Muscle of leg (tissue), 16 donors: ENCODE measurements at places on chromosomes 5 and 9.

GRCh38 chr9:105232207-105232606, 12.2 kb upstream of the SLC44A1 start:
- no peaks in the 10 kb centered on the region for H3K4me1 ChIP-seq
- no peaks in the 10 kb centered on the region for H3K36me3 ChIP-seq
- no peak overlapping the region for H3K27ac ChIP-seq
- H3K27me3 ChIP-seq: no peaks in the 10 kb centered on the region

GRCh38 chr5:50655810-50656205, 10.6 kb upstream of the PARP8 start:
- H3K4me3 ChIP-seq: no peak overlapping the region
- no peaks in the 10 kb centered on the region for H3K4me1 ChIP-seq
- H3K27me3 ChIP-seq: no peaks in the 10 kb centered on the region
- no peak for DNase-seq
- no peaks in the 10 kb centered on the region for H3K36me3 ChIP-seq

DNA sequence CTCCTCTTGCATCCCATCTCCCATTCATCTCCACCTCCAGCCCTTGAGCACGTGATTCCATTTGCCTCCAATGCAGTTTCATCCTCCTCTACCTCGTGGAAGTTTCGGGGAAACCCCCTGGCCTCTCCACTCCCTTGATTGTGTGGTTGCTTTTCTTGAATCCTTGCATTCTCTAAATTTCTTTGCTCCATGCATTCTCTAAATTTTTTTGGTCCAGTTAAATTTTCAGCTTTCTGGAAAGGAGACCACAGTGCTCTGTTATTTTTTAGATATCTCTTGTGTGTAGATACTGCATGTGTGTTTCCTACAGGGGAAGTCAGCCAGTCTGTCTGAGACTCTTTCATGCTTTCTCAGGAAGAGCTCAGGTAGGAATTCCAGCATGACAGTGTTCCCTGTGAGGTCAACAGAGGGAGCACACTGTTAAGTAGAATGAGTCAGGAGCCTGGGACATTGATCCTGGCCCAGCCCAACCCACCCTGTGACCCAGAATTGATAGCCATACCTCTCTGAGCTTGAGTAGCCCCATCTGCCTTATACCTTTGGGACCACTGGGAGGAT, 52.8 kb downstream of the AMBP start:
- no peak overlapping the region for H3K4me3 ChIP-seq
- H3K27ac ChIP-seq: no peak overlapping the region
- H3K36me3 ChIP-seq: peaks cover 43% of the 10 kb centered on the region
- no peaks in the 10 kb centered on the region for H3K27me3 ChIP-seq
- peaks cover 16% of the 10 kb centered on the region for H3K4me1 ChIP-seq

DNA sequence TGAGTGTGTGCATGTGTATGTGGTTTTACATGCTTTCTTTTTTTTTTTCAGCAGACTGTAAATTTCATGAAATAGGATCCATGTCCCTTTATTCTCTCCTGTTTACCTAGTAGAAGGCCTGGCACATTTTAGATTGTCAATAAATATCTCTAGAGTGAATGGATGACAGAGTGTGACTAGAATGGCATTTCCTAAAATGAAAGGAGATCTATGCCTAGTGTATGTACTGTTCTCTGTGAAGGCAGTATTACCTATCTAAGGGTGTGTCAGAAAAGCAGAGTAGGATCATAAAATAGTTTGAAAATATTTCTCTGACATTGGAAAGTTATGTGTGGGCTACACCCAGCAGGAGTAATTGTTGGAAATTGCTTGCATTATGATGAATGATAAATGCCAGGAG, 1876.0 kb upstream of the C9orf72 start:
- no peaks in the 10 kb centered on the region for H3K36me3 ChIP-seq
- H3K27me3 ChIP-seq: no peaks in the 10 kb centered on the region
- H3K4me3 ChIP-seq: no peak overlapping the region
- H3K27ac ChIP-seq: no peak overlapping the region

- peaks cover 5% of the 10 kb centered on the region for H3K36me3 ChIP-seq
- no peaks in the 10 kb centered on the region for H3K27me3 ChIP-seq
- H3K4me3 ChIP-seq: no peak overlapping the region
- no peak for DNase-seq
- no peak overlapping the region for H3K27ac ChIP-seq
Observed at GRCh38 chr9:77892171-77892570, 139.4 kb downstream of the GNAQ start.

GRCh38 chr9:83934569-83935275, 13.5 kb upstream of the KIF27 start:
- peaks cover 2% of the 10 kb centered on the region for H3K4me1 ChIP-seq
- no peak overlapping the region for H3K4me3 ChIP-seq

- H3K4me1 ChIP-seq: peaks cover 6% of the 10 kb centered on the region
- peaks cover 2% of the 10 kb centered on the region for H3K27me3 ChIP-seq
- DNase-seq: no peak
- no peak overlapping the region for H3K4me3 ChIP-seq
- no peak overlapping the region for H3K27ac ChIP-seq
Observed at GRCh38 chr5:133200256-133200655, 148.4 kb downstream of the HSPA4 start.

- H3K4me3 ChIP-seq: no peak overlapping the region
- H3K4me1 ChIP-seq: peaks cover 2% of the 10 kb centered on the region
- H3K36me3 ChIP-seq: no peaks in the 10 kb centered on the region
Observed at GRCh38 chr9:86828631-86829030, 118.7 kb downstream of the GAS1 start.

GRCh38 chr5:119339965-119340364, 15.9 kb upstream of the TNFAIP8 start:
- H3K27ac ChIP-seq: no peak overlapping the region
- no peak overlapping the region for H3K4me3 ChIP-seq
- H3K4me1 ChIP-seq: peaks cover 3% of the 10 kb centered on the region
- no peaks in the 10 kb centered on the region for H3K36me3 ChIP-seq
- no peaks in the 10 kb centered on the region for H3K27me3 ChIP-seq

DNA sequence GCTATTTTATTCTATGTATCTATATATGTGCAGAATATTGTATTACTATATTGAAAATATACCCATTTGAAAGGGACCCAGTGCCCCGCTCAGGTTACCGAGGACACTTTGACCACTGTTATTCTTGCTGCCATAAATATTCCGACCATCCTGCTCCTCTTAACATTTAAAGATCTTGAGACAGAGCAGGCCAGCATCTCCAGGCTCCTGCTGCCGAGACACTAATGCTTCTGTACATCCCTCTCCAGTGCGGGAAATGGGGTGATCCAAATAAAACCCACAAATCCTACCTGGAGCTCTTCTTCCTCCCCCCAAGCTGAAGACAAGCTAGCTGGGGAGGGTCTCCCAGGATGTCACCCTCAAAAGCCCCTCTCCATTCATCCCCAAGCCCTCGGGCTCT, 3.9 kb downstream of the SH3PXD2B start:
- DNase-seq: no peak
- no peak overlapping the region for H3K27ac ChIP-seq
- peaks cover 22% of the 10 kb centered on the region for H3K36me3 ChIP-seq
- no peak overlapping the region for H3K4me3 ChIP-seq

GRCh38 chr9:110255463-110256379, 586 bp downstream of the TXN start:
- no peaks in the 10 kb centered on the region for H3K36me3 ChIP-seq
- peak overlapping the region; percentile 91 for H3K4me3 ChIP-seq
- peaks cover 17% of the 10 kb centered on the region for H3K4me1 ChIP-seq
- peak overlapping the region; percentile 90 for H3K27ac ChIP-seq

GRCh38 chr9:122975196-122975595, 34.4 kb downstream of the RABGAP1 start:
- no peak for DNase-seq
- no peaks in the 10 kb centered on the region for H3K27me3 ChIP-seq
- peaks cover 6% of the 10 kb centered on the region for H3K36me3 ChIP-seq

DNA sequence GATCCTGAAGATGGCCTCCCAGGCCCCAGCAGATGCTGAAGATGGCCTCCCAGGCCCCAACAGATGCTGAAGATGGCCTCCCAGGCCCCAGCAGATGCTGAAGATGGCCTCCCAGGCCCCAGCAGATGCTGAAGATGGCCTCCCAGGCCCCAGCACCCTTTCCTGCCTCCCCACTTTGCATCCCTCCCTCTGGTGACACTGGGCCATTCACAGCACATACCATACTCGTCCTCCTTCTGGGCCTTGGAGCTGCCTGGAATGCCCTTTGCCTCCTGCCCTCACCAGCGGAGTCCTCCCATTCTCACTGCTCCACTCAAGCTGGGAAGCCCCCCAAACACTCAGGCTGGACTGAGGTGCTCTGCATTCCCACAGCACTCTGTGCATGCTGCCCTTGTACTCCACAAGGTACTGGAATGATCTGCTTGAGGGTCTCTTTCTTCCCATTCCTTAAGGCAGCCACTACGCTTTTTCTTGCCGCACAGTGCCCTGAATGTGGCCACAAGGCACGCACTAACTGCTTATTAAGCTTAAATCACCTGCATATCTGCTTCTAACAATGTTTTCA, 550.0 kb downstream of the BNC2 start:
- H3K4me3 ChIP-seq: no peak overlapping the region
- no peak for DNase-seq
- H3K27ac ChIP-seq: no peak overlapping the region
- H3K36me3 ChIP-seq: no peaks in the 10 kb centered on the region

- no peak overlapping the region for H3K27ac ChIP-seq
- no peaks in the 10 kb centered on the region for H3K27me3 ChIP-seq
- DNase-seq: no peak
- no peaks in the 10 kb centered on the region for H3K4me1 ChIP-seq
- no peaks in the 10 kb centered on the region for H3K36me3 ChIP-seq
Observed at GRCh38 chr9:137892424-137893191, 15.0 kb downstream of the CACNA1B start.

DNA sequence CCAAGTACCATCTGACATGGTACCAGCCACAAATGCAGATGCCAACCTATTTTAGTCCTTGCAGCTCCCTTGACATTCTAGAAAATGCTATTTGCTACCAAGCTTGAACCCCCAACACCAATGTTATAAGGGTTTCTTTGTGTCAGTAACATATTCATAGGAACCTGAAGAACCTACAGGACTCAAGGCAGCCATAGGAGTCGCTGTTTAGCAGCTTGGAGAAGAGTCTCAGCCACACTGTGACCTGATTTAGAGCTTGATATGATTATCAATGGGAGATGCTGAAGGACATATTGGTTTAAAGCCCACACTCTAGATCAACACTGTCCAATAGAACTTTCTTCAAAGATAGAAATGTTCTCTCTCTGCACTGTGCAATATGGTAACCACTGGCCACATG, 6.4 kb upstream of the ZFR start:
- H3K4me1 ChIP-seq: no peaks in the 10 kb centered on the region
- H3K27ac ChIP-seq: no peak overlapping the region
- H3K4me3 ChIP-seq: no peak overlapping the region
- H3K27me3 ChIP-seq: peaks cover 2% of the 10 kb centered on the region

GRCh38 chr5:75037106-75037505, 15.3 kb downstream of the GCNT4 start:
- no peaks in the 10 kb centered on the region for H3K27me3 ChIP-seq
- H3K36me3 ChIP-seq: no peaks in the 10 kb centered on the region
- H3K4me1 ChIP-seq: no peaks in the 10 kb centered on the region
- no peak for DNase-seq
- H3K4me3 ChIP-seq: no peak overlapping the region

DNA sequence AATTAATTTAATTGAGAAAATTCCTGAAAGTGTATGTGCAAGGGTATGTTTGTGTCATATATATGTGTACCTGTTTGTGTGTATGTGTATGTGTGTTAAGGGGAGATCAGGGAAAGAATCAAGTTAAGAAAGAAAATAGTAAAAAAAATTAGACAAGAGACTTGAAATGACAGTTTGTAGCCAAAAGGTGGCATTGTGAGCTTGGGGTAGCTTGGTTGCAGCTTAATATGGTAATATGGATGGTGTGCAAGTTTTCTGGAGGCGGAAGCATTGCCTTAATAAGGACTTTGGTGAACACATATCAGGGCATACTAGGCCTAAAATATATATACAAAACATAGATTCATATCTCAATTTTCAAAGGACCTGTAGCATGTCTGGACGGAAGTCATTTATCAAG, 129.9 kb downstream of the INSYN2B start:
- no peaks in the 10 kb centered on the region for H3K27me3 ChIP-seq
- no peaks in the 10 kb centered on the region for H3K4me1 ChIP-seq
- no peaks in the 10 kb centered on the region for H3K36me3 ChIP-seq
- no peak overlapping the region for H3K27ac ChIP-seq
- no peak for DNase-seq

GRCh38 chr5:172626031-172626581, 15.0 kb upstream of the NEURL1B start:
- no peak for DNase-seq
- H3K4me1 ChIP-seq: peaks cover 17% of the 10 kb centered on the region
- no peak overlapping the region for H3K27ac ChIP-seq
- no peaks in the 10 kb centered on the region for H3K36me3 ChIP-seq
- no peak overlapping the region for H3K4me3 ChIP-seq

GRCh38 chr5:139389701-139390638, at the start of gene MZB1:
Gene MZB1 (minus strand): TSS chr5:139389913. CDS start chr5:139389856, 57 bp downstream.
- H3K27me3 ChIP-seq: peaks cover 30% of the 10 kb centered on the region
- no peak within 1 kb of the TSS for H3K27ac ChIP-seq
- peaks cover 44% of the 10 kb centered on the region for H3K4me1 ChIP-seq
- no peak for DNase-seq
- H3K4me3 ChIP-seq: no peak within 1 kb of the TSS

DNA sequence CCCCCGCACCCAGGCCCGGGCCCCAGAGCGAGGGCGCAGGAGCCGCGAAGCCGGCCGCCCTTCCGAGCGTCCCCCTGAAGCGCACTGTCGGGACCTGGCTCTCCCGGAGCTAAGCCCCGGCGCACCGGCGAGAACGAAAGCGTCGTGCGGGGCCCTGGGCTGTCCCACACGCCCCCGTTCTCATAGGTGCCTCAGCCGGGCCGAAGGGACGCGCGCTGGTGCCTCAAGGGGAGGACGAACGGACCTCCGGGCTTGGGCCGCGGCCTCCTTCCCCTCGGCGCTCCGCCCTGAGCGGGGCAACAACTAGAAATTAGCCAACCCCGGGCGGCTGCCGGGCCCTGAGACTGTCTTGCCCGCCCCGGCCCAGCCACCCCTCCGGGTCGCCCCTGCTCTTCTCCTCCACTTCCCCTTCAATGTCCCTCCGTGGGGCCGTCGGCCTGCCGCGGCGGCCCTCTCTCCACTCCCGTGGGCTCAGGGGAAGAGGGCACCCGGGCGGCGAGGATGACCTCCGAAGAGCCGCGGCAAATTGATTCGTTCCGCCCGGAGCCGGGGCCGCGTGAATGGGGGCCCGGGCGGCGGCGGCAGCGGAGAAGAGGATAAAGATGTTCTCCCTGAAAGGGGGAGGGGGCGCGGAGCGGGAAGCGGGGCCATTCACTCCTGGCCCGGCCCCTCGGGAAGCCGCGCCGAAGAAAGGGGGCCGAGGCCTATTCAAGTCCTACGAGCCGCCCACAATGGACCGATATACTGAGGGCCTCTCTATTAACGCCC, 3.5 kb upstream of the PRDM12 start:
- peak overlapping the region; percentile 11 for H3K4me3 ChIP-seq
- peaks cover 50% of the 10 kb centered on the region for H3K4me1 ChIP-seq
- no peak overlapping the region for H3K27ac ChIP-seq
- peaks cover 100% of the 10 kb centered on the region for H3K27me3 ChIP-seq

GRCh38 chr5:66779528-66779927, 183.3 kb downstream of the MAST4 start:
- H3K4me1 ChIP-seq: no peaks in the 10 kb centered on the region
- H3K27ac ChIP-seq: no peak overlapping the region
- no peaks in the 10 kb centered on the region for H3K36me3 ChIP-seq
- H3K4me3 ChIP-seq: no peak overlapping the region

- no peaks in the 10 kb centered on the region for H3K4me1 ChIP-seq
- DNase-seq: peak; percentile 53
- H3K36me3 ChIP-seq: no peaks in the 10 kb centered on the region
- H3K27me3 ChIP-seq: no peaks in the 10 kb centered on the region
Observed at GRCh38 chr9:26033336-26033735, 355.1 kb upstream of the TUSC1 start.
